ENCODE measurements at places on chromosomes 5 and 9.

- no peak for DNase-seq
Measured at GRCh38 chr9:69186841-69187611, 12.9 kb downstream of the TJP2 start.

DNA sequence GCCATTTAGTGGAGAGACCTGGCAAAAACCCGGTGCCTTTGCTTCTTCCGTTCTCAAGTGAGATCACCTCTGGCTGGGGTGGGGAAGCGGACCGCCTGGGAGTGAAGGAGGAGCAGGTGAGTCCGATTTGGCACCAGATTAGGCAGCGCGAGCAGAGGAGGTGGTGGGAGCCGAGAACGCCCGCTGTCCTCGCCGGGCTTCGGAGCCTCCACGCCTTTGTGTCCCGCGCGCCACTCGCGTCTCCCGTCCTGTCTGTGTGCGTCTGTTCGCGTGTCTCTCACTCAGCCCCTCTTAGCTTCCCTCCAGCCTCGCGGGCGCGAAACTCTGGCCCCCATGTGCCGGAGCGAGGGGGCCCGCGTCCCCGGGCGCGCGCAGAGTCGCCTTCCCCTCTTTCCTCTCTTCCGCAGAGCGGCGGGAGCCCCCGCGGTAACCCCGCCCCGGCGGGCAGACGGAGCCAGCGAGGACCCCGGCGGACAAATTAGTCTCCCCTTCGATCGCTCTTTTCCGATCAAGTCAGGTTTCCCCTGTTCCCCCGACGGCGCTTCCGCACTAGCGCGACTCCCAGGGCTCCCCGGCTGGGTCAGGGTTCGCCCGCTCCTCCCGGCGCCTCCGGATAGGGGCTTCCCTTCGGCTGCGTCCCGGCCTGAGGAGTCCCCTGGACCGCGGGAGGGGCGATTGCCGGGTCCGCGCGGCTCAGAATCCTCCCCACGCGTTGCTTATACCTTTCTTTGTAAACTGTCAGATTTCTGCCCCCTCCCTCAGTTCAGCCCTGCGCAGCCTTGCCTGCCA is 7.1 kb downstream of the POU4F3 start:
- no peak for DNase-seq

DNA sequence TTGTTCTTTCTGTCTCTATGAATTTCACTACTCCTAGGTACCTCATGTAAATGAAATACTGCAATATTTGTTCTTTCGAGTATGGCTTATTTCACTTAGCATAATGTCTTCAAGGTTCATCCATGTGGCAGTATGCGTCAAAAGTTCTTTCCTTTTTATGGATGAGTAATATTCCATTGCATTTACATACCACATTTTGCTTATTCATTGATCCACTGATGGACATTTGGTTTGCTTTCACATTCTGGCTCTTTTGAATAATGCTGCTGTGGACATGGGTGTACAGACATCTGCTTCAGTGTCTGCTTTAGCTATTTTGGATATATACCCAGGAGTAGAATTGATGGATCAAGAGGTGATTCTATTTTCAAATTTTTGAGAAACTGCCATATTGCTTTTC is 144.2 kb upstream of the PAPPA start:
- DNase-seq, result no peak

DNA sequence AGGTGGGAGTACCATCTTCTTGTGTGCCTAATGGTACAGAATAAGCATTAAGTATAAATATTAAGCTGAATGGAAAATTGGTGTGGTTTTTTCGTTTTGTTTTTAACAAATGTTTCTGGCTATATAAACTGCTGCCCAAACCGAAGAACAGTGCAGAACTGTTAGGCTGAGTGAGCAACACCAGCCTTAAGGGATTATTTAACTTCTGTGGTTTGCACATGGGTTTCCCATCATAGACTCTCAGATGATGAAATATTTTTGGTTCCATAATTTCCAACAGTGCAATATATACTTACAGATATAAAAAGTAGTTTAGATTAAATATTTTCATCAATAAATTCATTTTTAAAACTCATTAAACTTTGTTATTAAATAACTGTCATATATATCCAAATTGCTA is 16.4 kb downstream of the C5orf63 start:
- no peak for DNase-seq

DNA sequence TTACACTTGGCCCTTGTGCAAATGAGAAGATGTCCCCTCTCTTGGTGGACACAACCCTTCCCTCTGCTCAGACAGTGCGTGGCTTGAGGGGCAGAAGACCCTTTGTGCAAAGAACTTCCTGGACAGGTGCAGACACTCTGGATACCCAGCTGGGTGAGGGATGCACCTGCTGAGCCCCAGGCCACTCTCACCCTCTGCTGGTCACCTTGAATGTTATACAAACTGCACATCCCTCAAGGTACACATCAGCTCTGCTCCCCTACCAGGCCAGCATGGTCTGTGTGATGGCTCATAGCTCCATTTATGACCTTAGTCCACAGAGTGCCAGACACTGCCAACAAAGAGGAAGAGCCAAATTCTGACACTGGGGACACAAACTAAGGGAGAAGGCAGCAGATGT is 3.1 kb upstream of the DIRAS2 start:
- no peak for DNase-seq

DNA sequence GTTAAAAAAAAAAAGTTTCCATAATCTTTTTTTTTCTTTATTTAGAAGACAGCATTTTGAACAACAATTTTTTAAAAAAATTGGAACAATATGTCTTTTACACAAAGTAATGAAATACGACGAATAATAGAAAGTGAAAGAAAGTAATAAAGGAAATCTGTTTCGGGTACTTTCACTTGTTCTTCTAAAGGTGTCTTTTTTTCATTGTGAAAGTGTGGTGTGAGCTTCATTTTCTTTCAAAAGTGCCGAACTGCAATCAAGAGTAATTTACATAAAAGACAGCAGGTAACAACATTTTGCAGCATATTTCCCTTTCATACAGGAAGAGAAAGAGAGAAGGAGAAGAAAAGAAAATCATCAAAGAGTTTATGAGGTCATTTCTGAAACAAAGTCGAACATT is 159.7 kb upstream of the CDH12 start:
- DNase-seq, result no peak

DNA sequence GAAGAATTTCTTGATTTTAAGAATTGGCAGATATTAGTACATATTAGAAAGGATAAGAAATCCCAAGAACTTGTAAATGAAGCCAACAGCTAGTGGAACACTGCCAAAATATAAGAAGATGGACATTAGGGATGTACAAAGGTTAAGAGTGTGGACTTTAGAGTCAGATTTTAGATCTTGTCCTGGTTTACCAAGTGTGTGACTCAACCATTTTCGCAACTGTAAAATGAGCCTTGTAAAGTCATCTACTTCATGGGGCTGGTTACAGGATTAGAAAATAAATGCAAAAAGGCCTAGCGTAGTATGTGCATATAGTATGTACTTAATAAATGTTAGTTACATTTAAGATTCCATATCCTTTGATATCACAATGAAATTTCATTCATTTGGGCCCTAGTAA is 260.0 kb downstream of the RAB3C start:
- DNase-seq, result peak; percentile 53

GRCh38 chr5:156327296-156327695 is 332 bp downstream of the SGCD start:
- no peak for DNase-seq

DNA sequence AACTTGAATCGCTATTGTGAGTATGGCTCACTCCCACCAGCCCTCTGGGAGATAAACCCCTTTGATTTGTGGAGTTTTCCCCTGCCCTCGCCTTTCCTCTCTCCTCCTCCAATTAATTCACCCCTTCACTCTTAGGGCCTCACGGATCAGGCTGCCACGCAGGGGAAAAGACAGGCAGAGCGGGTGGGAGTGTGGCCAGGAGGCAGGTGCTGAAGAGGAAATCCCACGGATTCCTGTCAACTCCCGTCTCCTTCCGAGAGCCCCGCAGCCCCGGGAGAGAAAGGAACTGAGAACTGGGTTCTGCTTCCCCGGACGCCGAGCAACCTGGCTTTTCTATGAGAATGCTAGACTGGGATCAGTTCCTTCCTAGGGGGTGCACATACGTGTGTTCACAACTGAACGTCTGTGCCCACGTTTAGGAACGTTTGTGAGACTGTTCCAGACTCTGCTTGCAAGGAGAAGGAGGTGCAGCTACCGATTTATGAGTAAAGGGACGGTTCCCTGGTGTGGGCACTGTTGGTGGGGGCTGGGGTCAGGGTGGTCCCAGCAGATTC is 314.5 kb upstream of the TLE4 start:
- no peak for DNase-seq

DNA sequence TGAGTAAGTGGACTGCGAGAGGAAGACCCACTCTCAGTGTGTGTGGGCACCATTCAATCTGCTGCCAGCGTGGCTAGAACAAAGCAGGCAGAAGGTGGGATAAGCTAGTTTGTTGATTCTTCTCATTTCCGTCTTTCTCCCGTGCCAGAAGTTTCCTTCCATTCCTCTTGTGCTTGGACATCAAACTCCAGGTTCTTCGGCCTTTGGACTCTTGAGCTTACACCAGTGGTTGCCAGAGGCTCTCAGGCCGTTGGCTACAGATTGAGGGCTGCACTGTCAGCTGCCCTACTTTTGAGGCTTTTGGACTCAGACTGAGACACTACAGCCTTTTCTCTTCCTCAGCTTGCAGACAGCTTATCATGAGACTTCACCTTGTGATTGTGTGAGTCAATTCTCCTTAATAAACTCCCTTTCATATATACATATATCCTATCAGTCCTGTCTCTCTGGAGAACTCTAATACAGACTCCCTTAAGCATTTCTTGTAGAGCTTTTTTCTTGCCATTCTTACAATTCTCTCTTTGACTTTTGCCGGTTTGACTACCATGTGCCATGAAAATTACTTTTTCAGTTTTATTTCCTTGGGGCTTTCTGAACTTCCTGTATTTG is 494.9 kb downstream of the PRR16 start:
- no peak for DNase-seq

DNA sequence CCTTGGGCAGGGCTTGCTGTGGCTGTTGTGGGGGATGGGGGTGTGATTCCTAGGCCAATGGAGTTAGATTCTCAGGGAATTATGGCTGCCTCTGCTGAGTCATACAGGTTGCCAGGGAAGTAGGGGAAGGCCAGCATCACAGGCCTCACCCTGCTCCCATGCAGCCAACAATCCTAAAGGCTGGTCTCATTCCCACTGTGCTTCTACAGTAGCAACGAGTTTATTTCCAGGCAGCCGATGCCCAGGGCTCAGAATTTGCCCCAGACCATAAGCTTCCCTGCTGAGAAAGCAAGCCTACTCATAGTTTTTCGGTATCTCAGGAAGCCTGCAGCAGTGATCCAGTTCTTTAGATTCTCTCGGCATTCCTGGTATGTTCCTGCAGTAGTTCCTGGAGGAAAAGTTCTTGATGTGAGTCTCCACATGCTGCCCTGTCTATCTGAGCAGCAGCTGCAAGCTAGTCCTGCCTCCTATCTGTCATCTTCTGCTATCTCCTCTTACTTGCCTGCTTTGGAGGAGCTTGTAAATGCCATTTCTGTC is 59.3 kb upstream of the SELENOP start:
- no peak for DNase-seq

DNA sequence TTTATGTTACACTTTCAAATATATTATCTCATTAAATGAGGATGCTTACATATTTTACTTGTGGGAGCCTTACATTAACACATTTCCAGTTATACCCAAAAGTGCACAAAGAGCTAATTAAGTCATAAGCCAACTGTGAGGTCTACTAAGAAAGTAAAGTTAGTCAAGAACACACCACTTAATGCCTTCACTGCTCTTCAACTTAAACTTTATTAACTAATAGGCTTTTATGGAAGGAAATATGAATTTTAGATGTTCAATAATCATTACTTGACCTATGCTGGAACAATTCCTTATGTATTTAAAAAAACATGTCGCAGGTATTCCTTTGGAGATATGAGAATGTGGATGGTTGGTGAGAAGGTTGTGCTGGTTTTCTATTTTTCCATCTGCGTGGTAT is 3.4 kb downstream of the ST8SIA4 start:
- DNase-seq, result no peak

- no peak for DNase-seq
Measured at GRCh38 chr9:135604437-135605237, 34.7 kb downstream of the GLT6D1 start.

GRCh38 chr9:126513159-126514036 is 100.3 kb upstream of the LMX1B start:
- no peak for DNase-seq

GRCh38 chr5:40572391-40572790 is 107.3 kb upstream of the PTGER4 start:
- DNase-seq, result no peak

DNA sequence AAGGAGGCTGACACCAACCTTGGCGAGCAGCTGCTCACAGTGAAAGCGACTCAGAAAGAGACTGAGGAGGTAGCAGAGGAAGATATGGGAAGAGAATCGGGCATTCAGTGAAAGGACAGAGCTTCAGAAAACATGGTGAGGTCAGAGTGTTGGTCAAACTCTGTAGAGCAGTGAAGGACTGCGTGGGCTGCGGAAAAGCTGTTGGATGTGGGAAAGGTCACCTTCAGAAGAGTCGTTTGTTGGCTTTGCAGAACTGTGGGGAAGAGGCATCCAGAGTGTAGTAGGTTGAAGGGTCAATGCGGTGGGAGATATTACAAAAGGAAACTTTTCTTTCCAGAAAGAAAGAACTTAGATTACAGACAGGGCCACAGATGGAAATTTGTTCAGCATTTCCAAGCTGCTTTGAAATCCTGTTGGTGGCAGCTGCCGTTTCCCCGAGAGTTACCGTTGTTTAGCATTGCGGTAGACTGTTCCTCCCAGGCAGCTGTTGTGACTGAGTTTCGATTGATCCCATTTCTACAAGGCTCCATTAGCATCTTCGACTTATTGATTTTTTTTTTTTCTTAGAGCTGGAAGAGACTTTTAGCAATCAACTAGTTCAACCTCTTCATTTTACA is 58.3 kb upstream of the AFAP1L1 start:
- no peak for DNase-seq

GRCh38 chr9:94639061-94639998 is at the start of gene FBP1:
Gene FBP1 (minus strand): TSS chr9:94639518. CDS start chr9:94639310, 208 bp downstream.
- DNase-seq, result no peak

- DNase-seq, result no peak
Measured at GRCh38 chr9:79685577-79685976, 113.8 kb downstream of the TLE4 start.

DNA sequence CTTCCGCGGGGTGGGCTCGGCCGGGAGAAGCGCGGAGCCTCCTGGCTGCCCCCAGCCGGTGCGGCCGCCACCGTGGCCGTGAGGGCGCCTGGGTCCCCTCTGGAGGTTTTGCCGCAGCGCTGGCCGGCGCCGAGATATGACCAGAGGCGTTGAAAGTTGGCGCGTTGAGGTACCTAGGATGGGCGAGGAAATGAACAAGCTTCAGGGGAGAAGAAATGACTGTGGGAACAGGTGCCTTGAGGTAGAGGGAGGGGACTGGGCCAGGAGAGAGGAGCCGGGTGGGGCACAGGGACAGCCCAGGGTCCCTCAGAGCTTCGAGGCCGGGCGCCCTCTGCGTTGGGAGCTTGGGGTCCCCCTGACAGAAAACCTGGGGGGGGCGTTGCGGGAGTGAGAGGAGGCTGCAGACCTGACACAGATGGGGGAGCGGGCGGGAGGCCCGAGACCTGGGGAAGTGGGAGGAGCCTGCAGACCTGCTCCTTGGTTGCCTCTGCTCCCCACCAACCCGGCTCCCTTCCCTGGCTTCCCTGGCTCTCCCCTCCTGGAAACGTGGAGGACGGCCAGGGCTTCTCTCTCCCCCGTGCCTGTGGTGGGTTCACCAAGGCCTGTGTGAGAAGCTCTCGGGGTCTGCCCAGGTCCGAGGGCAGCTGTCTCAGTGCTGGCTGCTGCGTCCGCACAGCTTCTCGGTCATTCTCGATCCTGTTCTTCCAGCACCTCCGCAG is 14.2 kb downstream of the RABL6 start:
- no peak for DNase-seq

Measured in skeletal muscle cell (primary cell).